ENCODE measurements at places on chromosomes 3 and 15.

GRCh38 chr3:52046186-52046901 lies 10.0 kb downstream of the DUSP7 start:
- no peak for DNase-seq

DNA sequence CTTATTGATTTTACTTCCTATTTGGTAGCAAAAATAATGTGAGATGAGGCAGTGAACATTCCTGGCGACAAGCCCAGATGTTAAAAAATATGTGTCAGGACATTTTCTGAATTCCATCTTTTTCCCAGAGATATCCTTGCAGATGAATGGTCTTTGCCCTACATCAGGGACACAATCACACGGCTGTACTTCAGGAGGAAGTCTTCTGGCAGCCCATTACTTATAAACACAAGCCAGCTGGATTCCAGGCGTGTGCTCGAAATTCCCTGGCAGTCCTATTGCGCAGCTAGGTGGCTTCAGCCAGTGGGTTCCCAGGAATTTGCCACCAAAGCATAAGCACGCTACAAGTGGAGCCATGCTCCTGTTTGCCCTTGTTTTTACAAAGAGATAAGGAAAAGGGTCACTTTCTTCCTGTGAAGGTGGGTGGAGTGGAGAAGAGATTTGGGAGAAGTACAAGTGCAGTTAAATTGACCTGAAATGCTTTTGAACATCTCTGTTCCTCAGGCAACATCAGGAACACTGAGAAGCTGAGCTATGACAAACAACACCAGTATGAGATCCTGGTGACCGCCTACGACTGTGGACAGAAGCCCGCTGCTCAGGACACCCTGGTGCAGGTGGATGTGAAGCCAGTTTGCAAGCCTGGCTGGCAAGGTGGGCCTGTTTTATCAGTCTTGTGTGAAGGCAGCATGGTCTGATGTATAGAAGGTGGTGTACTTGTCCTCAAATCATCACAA lies 257.1 kb upstream of the TRIM42 start:
- DNase-seq: no peak

DNA sequence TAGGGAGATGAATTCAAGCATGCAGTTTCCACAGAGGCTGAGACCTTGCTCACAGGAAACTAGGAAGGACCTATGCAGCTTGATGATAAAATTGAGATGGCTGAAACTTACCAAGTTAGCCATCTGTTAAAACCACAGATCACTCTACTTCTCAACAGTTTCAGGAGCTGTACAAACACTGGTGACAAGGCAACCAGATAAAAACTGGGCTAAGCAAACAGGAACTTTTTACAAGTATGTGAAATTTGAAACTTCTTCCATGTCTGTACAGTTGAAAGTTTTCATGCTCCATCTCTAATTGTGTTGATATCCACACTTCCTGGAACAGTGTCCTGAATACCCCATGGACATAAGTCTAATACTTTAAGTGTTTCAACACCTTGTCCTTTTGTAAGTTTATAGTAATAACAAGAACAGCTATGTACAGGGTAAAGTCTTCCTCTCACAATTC lies 78.2 kb downstream of the FAIM start:
- no peak for DNase-seq

- DNase-seq: no peak
Measured at GRCh38 chr3:183815563-183815940, 9.8 kb downstream of the MAP6D1 start.

DNA sequence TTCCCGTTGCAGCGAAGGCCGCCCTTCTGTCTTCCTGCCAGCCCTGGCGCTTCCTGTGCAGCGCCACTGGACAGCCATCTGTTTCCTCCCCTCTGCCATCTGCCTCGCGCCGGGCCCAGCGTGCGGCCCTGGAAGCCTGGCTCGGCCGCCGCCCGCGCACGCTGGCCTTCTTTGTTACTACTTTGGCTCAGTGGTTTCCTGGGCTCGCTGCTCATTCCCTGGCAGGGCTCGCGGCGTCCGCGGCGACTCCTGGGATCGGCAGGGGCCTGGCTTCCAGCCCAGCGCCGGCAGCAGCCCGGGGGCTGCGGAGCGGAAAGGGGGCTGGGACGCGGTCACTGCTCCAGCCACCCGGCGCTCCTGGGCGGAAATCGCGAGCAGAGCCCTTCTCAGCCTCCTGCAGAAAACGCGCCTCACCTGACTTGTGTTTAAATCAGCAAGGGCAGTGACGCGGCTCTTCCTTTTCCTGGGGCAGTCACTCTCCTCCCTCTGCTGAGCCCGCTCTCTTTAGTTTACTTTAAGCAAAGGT lies 10.0 kb downstream of the CMTM7 start:
- DNase-seq: peak; percentile 73

DNA sequence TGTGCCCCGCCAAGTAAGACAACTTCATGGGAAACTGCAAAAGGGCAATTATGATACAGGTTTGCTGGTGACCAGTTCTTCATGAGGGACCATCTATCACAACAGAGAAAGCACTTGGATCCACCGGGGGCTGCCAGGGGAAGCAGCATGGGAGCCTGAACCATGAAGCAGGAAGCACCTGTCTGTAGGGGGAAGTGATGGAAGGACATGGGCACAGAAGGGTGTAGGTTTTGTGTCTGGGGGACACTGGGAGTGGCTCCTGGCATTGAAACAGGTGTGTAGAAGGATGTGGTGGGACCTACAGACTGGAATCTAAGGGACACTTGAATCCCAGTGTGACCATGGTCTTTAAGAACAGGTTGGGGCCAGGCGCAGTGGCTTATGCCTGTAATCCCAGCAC lies 22.6 kb downstream of the MKRN2 start:
- no peak for DNase-seq

DNA sequence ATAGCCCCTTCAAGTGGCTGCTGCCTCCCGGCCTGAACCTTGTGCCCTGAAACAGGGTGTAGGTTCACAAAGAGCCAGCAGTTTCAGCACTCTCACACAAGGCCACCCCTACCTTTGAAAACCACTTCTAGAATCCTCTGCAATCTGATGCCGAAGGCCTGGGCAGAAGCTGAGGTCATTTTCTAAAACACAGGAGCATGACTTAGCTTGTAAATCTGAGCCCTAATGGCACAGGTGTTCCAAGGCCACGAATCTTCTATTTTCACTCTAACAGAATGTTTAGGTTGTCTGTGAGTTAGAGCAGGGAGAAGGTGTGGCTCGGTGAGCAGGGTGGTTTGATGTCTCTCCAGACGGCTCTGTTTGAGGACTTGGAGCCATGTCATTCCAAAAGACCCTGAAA lies 62.3 kb downstream of the SYNM start:
- DNase-seq: no peak

- no peak for DNase-seq
Measured at GRCh38 chr15:43483297-43484128, 9.4 kb downstream of the TP53BP1 start.

GRCh38 chr15:85480923-85481322 lies 100.5 kb downstream of the AKAP13 start:
- DNase-seq: no peak

GRCh38 chr3:8843347-8843746 lies 73.9 kb upstream of the OXTR start:
- no peak for DNase-seq

DNA sequence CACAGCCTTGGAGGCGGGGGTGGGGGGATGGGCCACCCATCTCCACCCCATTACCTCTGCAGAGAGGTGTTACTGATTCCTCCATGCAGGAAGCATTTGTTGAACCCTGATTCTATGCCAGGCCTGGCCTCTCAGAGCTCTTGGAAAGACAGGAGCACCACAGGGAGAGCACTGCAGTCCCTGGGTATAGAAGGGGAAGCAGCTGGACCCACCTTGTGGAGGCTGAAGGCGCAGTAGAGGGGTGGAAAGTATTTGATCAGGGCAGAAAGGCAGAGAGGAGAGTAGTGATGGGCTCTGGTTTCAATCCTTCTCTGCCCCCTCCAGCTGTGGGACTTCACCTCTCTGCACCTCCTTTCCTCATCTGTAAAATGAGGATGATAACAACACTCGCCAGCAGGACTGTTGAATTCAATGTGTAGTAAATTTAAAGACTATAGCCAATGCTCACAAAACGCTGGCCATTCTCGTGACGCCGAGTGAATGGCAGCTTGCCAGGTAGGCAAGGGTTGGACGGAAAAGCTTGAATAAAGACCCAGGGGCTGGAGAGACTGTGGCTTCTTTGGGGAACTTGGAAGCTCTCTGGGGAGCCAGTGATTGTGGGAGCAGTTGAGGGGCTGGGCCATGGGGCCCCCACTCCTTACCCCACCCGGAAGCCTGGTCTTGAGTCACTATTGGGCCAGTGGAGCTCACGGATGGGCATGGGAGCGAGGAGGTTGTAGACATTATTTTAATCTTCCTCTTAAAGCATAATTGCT lies 8.0 kb upstream of the CCDC33 start:
- no peak for DNase-seq

- DNase-seq: no peak
Measured at GRCh38 chr3:107562969-107563529, 40.3 kb downstream of the BBX start.

DNA sequence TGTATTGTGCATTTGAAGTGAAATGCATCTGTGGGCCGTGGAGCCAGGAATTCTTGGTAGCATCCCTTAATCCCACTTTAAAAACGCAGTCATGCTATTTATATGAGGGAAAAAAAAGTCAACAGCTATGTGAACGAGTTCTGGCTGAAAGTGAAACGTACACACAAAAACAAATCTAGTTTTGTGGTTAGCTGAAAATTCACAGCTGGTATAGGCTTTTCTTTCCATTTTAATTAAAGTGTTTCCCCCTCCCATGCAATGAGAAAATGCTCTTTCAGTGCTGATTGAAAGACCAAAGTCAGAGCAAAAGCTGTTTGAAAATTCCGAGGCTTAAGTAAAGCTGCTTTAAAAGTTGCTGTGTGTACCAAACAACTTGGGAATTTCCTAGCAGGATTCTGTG lies 297.4 kb downstream of the PLCL2 start:
- no peak for DNase-seq

GRCh38 chr15:64897345-64897985 lies 14.2 kb upstream of the ANKDD1A start:
- no peak for DNase-seq

- no peak for DNase-seq
Measured at GRCh38 chr15:53539878-53540277, 219.6 kb downstream of the WDR72 start.

DNA sequence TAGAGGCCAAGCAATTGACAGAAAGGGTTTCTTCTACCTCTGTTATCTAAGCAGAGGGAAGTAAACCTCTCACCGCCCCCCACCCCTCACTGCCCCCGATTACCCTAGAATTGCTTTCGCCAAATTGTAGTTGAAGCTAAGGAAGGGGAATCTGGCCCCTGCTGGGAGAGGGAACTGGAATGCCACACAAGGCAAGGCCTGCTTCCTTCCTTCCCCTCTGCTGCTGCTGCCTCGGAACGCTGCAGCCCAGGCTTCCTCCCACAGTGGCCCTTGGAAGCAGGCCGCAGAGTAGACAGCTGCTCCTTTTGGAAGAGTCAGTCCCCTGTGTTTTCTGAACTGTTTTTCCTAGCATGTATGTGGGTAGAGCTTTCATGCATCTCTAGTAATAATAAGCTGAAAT lies 21.6 kb downstream of the RLBP1 start:
- DNase-seq: peak; percentile 91

- DNase-seq: no peak
Measured at GRCh38 chr3:116056280-116056679, 389.0 kb downstream of the LSAMP start.

DNA sequence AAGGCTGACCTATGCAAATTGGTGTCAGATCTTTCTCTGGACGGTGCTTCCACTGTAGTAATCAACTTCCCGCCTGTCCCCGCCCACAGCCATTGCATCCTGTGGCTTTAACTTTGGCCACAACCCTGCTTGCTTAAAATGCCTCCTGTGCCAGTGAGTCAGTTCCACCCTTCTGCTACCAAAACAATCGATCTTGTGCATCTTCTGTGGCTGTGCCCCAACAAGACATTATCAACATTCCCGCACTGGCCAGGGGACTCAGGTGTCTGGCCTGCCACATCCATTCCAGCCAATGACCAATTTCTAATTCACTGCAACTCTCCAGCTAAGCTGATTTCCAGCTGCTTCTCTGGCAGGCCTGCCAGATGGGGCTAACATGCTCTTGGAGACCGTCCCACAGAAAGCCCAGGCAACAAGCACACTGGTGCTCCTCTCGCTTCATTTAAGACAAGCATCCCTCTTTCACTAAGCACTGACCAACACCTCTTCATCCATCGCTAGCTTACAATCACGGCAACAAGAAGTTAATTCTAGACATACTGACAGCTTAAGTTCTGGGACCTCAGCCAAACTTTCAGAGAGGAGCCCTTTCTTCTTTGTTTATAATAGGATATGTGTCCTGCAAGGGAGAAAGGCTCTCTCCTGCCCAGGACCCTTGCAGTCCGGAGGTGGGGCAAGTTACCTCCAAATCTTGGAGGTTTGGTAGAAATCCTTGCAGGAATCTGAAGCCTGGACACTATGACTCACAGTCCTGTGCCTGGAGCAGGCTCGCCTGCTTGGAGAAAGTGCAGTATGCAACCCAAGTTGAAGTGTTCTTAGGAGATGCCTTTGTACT lies 6.7 kb downstream of the CA12 start:
- no peak for DNase-seq

DNA sequence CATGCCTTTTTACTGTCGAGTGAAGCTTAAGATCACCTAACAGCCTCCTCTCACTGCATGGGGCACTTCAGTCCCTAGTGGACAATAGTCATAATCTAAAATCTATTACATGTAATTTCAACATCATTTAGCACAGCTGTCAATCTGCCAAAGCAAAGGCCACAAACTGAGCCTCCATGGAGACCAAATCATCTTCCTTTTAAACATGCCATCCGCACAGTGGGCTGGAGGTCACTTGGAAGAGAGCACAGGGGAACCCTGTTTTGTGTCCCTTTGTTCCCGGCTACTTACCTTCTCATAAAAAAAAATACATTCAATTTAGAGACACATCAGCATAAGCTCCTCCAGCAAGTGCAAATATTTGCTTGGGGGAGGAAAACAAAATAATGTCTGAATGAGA lies 167.3 kb downstream of the SQOR start:
- DNase-seq: no peak

DNA sequence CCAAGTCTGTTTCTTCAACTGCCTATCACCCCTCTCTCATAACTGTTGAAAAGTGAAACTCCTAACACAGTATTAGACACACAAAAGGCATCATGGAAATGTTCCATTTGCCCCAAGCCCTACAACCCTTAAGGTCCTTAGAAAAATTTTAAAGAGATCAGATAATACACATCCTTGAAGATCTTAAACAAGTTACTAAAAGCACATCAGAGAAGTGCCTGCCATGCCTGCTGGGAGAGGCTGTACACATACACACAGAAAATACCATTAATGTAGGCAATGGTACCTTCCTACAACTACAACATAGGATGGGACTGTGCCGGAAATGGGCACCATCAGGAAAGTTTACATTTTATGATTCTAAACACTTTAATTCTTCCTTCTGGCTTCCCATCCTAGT lies 3.3 kb downstream of the ADAM10 start:
- no peak for DNase-seq

Data from posterior cingulate gyrus (tissue), 11 donors.